ENCODE measurements at places on chromosomes 4 and X. TPM values are rescaled to one million over a fixed set of nuclear protein-coding genes. Genes with fewer than 3 reads are reported as not detected.

RAPGEF2 gene
- 92.4 TPM for total RNA-seq

USP11 gene
- total RNA-seq = 21.7 TPM

UGT2B15 gene
- not detected for total RNA-seq

CSAG3 gene
- total RNA-seq = not detected

Data from vein endothelial cell (primary cell).